CD8-positive, alpha-beta memory T cell (primary cell): ENCODE measurements at places on chromosomes 7 and 10. TPM values are rescaled to one million over a fixed set of nuclear protein-coding genes. Genes with fewer than 3 reads are reported as not detected.

DNA sequence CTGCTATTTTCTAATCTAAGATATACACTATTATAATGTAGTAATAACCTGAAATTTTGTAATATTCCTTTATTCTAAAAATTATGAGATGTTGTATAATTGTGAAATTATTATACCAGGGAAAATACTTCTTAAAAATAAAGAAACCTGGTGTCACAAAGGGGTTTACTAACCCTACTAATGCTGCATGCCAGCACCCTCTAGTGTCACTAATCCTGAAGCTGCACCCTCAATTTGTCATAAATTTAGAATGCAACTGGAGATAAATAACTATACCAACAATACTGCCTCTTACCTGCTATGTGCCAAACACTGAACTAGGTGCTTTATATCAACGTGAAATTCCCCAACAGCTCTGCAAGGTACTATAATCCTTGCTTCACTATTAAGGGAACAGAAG, 30.8 kb downstream of the TM9SF3 start:
- H3K4me1 ChIP-seq = no peaks in the 10 kb centered on the region
- peaks cover 28% of the 10 kb centered on the region for H3K36me3 ChIP-seq
- no peaks in the 10 kb centered on the region for H3K27me3 ChIP-seq
- H3K27ac ChIP-seq = no peak overlapping the region
- no peak for DNase-seq

- H3K36me3 ChIP-seq = no peaks in the 10 kb centered on the region
- no peaks in the 10 kb centered on the region for H3K27me3 ChIP-seq
- peaks cover 16% of the 10 kb centered on the region for H3K4me1 ChIP-seq
- H3K4me3 ChIP-seq = no peak overlapping the region
Observed at GRCh38 chr10:6297522-6297921, 94.8 kb downstream of the PFKFB3 start.

Gene CDC14C
- not detected for total RNA-seq

Gene C7orf33
- not detected for total RNA-seq
